ENCODE measurements at places on chromosomes 6 and 20. TPM values are rescaled to one million over a fixed set of nuclear protein-coding genes. Genes with fewer than 3 reads are reported as not detected.

PPIL6 gene
- total RNA-seq: 0.64 TPM

CITED2 gene
- 28.5 TPM for total RNA-seq

FILIP1 gene
- not detected for total RNA-seq

ADGRF4 gene
- not detected for total RNA-seq

SLA2 gene
- 70.6 TPM for total RNA-seq

PLEKHG1 gene
- 4.5 TPM for total RNA-seq

TCF15 gene
- total RNA-seq: 0.23 TPM

SNPH gene
- total RNA-seq: 3.2 TPM

RIPPLY2 gene
- total RNA-seq: not detected

GMPR gene
- 2.6 TPM for total RNA-seq

HUS1B gene
- total RNA-seq: 1.0 TPM

CPNE5 gene
- total RNA-seq: 0.72 TPM

SYNDIG1 gene
- total RNA-seq: not detected

HTR1B gene
- not detected for total RNA-seq

Data from activated naive CD8-positive, alpha-beta T cell treated with anti-CD3 and anti-CD28 coated beads for 36 hours (primary cell).